Stimulated activated CD4-positive, alpha-beta T cell treated with anti-CD3 and anti-CD28 coated beads, Interleukin-15, amount 100 ng/mL, for 24 hours (primary cell): ENCODE measurements at places on chromosomes 1 and 21.

DNA sequence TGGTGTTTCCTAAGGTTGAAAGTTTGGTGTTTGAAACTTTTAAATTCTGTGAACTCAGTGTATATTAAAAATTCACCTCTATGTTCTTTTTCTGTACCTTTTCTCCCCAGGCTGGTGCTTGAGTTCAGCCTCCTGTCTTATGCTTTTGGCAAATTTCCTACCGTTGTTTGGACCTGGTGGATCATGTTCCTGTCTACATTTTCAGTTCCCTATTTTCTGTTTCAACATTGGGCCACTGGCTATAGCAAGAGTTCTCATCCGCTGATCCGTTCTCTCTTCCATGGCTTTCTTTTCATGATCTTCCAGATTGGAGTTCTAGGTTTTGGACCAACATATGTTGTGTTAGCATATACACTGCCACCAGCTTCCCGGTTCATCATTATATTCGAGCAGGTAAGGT lies 24.9 kb upstream of the AXDND1 start:
- DNase-seq, result no peak

GRCh38 chr1:204331275-204331674 lies 28.5 kb downstream of the PLEKHA6 start:
- DNase-seq, result no peak

- DNase-seq, result no peak
These were observed 31.9 kb upstream of the TSHB start for GRCh38 chr1:114997510-114998289.

GRCh38 chr1:74430342-74430934 lies 82.0 kb downstream of the LRRC53 start:
- no peak for DNase-seq

DNA sequence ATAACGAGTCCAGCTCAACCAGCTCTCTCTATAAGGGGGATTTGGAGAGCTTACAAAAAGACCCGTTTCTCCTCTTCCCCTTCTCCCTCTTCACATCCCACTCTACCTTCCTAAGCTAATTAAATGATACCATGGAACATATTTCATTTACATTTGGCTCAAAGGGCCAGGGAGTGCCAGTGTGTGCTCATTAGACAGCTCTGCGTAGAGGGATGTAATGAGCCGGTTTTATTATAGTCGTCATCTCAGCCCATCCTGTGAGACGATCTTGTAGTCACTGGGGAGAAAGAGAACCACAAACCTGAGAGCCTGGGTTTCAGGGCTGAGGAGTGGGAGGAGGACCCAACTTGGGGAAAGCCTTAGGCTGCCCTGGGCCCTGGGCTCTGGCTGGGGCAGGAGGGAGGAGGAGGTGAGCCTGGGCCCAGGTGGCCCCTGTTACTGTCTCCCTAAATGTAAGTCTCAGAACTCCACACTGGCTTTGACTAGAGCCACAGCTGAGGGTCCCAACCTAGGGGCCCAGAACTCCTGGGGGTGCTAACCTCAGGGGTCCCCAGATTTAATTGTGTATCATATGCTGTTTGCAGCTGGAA lies 354.6 kb downstream of the MATN1 start:
- no peak for DNase-seq

DNA sequence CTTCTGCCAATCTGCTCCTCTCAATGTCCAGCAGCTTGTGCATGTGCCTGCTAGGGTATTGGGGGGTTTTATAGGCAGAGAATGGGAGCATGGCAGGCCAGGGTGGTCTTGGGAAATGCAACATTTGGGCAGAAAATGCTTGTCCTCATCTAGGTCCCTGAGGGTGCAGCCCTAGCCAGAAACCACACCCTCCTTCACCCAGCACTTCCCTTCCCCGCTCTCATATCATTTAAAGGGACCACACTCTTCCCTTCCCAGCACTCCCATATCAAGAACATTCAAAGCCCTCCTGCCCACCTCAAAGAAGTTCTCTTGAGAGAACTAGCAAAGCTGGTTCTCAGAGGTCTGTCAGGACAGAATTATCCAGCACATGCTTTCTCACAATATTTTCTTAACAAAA lies 62.1 kb downstream of the HSD3B1 start:
- DNase-seq, result no peak

- DNase-seq, result no peak
These were observed 132.1 kb downstream of the DNM3 start for GRCh38 chr1:171973421-171973820.

GRCh38 chr1:168379104-168379860 lies 98.6 kb downstream of the TBX19 start:
- DNase-seq, result no peak

DNA sequence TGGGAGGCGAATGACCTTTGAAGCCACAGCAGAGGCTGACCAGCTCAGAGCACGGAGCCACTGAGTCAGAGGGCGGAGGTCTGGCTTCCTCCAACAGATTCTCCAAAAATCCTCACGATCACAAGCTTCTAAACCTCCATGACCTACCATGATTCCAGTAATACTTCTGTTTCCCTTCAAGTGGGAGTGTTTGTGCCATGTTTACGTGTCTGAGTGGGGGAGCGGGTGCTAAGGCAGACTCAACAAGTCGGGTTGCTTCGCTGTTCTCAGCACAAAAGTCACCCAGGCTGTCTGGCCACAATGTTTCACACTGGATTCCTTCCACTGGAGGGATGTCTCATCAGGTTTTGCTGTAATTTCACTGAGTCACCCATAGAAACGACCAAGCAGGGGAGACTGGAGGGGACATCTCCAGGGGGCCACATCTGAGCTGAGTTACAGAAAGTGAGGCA lies 86.2 kb downstream of the SLC66A1 start:
- peak; percentile 54 for DNase-seq

- DNase-seq, result no peak
These were observed 297.1 kb upstream of the ZRANB2 start for GRCh38 chr1:71377886-71378285.

DNA sequence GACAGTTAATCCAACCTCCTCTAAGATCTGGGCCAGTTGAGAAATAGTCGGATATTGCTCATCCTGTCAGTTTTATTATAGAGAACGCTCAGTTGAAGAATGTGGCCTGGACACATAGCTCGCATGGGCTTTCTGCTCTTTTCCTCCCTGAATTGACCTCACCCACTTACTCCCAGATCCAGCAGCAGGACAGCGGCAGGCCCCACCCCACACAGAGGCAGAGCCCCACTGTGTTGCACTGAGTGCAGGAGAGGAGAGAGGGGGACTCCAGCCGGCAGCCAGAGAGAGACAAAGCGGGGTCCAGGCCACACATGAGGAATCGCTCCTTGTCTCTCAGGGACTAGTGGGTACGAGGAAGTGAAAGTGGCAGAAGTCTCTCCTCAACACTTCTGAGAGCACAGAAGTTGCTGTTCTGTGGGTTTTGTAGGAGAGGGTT lies 78.6 kb downstream of the LAMC1 start:
- no peak for DNase-seq

DNA sequence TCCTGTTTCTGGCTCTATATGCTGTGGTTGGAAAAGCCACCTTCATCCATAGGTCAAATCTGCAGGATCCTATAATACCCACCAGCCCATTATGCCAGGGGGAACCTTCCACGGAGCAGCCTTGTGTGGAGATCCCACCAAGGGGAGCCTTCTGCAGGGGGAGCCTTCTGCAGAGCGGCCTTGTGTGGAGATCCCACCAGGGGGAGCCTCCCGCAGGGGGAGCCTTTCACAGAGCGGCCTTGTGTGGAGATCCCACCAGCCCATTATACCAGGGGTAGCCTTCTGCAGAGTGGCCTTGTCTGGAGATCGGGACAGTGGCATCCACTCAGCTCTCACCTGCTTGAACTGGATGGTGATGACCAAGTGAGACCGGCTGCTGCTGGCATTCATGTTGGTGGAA lies 85.3 kb downstream of the SCCPDH start:
- no peak for DNase-seq

GRCh38 chr1:57839067-57839466 lies 415.2 kb upstream of the DAB1 start:
- DNase-seq, result no peak

DNA sequence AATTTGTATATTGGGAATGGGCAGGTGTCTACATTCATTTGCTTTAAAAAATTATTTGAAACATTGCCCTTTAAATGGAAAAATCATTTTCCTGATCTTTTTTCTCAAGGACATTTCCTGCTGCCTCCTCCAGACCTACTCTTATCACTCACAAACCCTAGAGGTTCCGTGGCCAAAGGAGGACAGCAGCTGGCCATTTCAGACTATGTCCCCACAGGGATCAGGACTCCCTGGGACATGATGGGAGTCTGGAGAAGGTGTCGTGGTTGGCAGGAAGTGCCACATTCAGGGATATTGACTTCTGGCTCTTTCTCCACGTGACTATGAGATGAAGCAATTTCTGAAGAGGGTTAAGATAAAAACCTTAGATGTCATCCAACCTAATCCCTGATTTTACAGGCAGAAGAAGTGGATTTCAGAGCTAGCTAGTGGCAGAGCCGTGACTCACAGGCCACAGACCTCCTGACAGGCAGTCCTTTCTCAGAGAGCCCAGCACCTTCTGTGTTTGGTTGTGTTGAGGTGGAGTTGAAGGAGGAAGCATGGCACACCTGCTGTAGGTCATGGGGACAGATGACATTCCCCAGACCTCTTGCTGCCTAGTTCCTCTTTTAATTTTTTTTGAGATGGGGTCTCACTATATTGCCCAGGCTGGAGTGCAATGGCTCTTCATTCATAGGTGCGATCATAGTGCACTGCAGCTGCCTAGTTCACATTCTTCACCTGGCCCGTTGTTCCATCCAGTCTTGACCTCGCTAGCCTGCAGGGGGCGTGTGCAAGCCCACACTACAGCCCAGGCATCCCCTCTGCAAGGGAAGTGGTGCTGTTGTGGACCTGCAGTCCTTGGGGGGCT lies 25.5 kb upstream of the IL10 start:
- peak; percentile 38 for DNase-seq

GRCh38 chr1:156281281-156281680 lies 1.3 kb downstream of the SMG5 start:
- DNase-seq, result peak; percentile 70

DNA sequence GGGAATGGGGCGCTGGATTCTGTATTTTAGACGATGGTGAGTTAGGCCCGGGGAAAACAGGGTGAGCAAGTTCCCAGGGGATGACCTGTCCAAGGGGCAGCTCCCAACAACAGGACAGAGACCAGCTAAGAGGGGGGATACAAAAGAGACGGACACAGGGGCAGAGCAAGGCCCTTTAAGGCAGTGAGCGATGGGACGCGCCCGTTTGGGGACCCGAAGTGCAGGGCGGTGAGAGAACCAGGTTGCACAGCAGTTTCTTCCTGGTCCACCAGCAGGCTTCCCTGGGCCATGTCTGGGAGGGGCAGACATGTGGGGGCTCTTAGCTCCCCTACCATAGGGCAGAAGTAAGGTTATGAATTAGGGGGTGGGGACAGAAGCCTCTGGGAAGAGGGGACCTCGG lies 22.0 kb downstream of the INAVA start:
- DNase-seq, result no peak

DNA sequence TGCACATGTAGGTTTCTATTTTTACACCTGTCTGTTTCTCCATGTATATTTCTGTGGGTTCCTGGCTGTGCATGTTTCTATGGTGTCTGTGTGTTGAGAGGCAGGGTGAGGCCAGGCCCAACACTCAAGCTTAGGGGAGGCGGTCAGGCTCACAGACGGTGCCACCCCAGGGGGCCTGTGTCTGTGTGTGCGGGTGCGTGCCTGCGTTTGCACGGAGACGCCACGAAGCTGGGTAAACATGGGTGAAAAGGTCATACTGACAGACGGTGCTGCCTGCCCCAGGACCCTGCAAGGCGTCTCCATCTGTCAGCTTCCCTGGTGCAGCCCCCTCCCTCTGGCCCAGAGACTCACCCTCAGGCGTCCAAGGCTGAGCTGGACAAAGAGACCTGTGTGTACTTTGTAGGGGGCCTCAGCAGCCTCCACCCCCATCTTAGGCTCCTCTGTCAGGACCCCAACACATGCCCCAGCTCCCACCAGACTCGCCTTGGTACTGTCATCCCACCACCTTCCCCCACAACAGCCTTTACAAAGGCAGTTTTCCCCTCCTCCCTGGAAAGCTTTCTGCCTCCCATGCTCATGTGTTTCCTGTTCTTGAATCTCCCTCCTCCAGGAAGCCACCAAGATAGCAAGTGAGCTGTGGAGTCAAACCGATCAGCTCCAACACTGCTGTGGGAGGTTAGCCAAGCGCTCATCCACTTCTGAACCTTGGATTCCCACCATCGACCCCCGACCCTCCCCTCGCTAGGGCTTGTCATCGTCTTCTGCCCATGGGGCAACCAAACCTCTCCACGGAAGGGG lies 34.1 kb downstream of the PTPRF start:
- DNase-seq, result no peak

GRCh38 chr1:82819234-82819633 lies 1018.5 kb downstream of the ADGRL2 start:
- DNase-seq, result no peak

GRCh38 chr1:26281971-26282370 lies 2.1 kb downstream of the SH3BGRL3 start:
- no peak for DNase-seq

GRCh38 chr1:227782226-227782625 lies 33.2 kb upstream of the PRSS38 start:
- no peak for DNase-seq

GRCh38 chr1:217944550-217944949 lies 313.4 kb downstream of the SPATA17 start:
- DNase-seq, result no peak

GRCh38 chr1:228029281-228029680 lies 22.5 kb downstream of the WNT3A start:
- no peak for DNase-seq

DNA sequence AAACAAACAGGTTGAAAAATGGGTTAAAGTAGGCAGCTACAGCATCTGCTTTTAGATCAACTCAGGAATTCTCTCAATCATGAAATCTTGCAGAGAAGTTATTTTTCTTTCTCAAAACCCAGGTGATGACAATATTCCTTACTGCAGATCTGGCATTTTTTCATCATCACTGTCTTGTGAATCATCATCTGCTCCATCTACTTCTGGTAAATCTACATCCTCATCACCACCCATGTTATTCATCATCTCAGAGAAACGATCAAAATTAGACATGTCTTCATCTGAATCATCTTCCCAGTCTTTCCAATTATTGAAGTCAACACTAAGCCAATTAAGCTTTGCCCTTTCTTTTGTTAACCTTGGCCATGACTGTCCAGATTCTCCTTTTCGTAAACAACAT lies 21.8 kb downstream of the GBP2 start:
- no peak for DNase-seq

- DNase-seq, result no peak
These were observed 8.6 kb upstream of the RERE start for GRCh38 chr1:8825985-8826481.
